Stromal cell of bone marrow (primary cell): ENCODE measurements at places on chromosomes 13 and 19.
A peak's percentile ranks its signal among the peaks of the same experiment; 100 is the strongest.

- no peak for DNase-seq
Measured at GRCh38 chr13:74264333-74264732, 130.1 kb upstream of the KLF12 start.

GRCh38 chr19:28475525-28475924 is 737.4 kb downstream of the UQCRFS1 start:
- DNase-seq, result no peak

- no peak for DNase-seq
Measured at GRCh38 chr13:93086329-93086728, 140.3 kb upstream of the GPC6 start.

DNA sequence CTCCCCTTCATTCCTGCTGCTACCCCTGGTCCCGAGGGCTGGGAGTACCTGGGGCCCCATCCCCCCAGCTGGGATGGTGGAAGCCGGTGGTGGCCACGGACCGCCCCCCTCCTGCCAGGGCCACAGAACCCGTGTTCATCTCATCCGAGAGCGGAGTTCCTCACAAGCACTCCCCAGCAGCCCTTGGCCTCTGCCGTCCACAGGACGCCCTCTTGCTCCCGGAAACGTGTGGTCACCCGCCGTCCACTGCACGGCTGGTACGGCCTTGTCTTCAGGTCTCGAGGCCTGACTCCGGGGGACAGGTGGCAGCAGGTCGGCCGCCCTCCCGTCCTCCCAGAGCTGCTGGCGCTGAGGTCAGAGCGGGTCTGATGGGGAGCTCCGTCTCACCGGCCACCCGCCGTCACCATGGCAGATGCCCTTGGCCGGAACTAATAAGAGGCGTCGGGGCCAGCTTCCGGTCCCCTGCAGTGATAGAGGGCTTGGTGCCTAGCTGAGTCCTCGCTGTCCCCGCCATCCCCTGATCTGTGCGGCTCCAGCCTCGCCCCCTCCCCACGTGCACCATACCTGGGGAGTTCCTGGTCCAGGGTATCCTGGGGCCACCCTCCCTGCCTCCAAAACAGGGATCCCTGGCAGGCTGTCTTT is 16.5 kb upstream of the CSNK1G2 start:
- no peak for DNase-seq

- no peak for DNase-seq
Measured at GRCh38 chr13:102945324-102945815, 99.5 kb downstream of the ERCC5 start.

DNA sequence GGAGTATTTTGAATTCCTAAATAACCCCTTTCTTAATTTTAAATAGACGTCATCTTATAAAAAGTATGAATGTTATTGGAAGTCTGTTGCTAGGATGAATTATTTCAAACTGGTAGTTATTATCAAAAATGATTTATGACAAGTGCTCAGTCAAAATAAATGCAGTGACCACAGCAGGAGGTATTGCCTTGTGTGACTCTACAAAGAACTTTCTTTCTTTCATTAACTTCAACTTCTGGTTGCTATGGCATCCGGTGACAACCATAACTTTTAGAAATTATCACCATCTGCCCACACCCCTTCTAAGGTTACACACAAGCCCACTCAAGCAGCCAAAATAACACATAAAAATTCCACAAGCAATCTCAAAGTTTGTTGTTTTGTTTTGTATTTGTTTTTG is 189.9 kb downstream of the DACH1 start:
- no peak for DNase-seq

DNA sequence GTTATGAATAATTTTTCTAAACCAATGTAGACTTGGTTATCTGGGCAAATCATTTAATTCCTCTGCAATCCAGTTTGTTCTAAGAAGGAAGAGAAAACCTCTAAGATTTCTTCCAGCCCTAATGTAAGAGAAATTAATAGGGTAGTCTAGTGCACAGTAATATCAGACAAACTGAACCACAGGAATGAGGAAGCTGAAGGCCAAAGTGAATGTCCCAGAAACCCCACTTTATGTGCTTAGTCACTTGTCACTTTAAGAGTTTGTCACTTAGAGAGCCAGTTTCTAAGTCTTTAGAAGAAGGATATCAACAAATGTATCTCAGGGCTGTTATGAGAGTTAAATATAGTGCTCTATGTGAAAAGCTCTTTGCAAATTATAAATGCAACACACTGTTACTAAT is 750.6 kb downstream of the DIAPH3 start:
- no peak for DNase-seq

DNA sequence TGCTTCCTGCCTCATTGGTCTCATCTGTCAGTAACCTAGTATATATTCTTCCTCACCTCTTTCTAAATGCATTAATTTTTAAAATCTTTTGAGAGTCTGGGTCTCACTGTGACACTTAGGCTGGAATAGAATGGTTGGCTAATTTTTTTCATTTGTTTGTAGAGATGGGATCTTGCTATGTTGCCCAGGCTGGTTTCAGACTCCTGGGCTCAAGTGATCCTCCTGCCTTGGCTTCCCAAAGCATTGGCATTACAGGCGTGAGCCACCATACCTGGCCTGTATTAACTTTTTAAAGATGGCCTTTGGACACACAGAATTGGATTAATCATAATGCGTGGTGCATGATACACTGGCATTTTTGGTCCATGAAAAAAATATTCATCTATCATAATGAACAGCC is 29.9 kb downstream of the SIPA1L3 start:
- no peak for DNase-seq

GRCh38 chr13:74485757-74486156 is 351.6 kb upstream of the KLF12 start:
- no peak for DNase-seq

DNA sequence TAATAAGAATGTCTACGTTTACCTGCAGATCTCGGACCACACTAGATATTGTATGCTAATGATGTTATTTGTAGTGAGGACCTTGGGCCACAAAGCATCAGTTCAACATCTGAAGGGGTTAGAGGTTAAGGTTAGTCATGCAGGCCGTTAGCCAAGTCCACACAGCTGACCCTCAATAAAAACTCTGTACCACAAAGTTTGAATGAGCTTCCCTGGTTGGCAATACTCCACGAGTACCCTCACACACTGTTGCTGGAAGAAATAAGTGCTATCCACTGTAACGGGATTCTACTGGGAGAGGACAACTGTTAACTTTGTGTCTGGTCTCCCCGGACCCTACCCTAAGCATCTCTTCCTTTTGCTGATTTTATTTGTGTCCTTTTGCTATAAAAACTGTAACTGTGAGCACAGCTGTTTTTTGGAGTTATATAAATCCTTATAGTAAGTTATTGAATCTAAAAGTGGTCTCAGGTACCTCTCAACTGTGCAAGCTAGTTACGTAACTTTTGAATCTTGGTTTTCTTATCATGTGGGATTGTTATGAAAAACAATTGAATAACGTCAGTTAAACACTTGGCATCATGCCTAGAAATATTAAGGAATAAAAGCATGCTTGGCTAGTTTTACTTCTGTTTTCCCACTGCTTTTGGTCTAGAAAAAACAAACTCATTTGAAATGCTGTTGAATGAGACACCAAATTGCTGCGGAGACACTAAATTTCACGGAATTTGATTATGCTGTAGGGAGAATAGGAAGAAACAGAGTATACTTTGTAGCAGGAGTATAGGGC is 181.5 kb downstream of the DNAJC3 start:
- DNase-seq, result peak; percentile 11

GRCh38 chr13:22102271-22102670 is 431.4 kb downstream of the FGF9 start:
- DNase-seq, result no peak

DNA sequence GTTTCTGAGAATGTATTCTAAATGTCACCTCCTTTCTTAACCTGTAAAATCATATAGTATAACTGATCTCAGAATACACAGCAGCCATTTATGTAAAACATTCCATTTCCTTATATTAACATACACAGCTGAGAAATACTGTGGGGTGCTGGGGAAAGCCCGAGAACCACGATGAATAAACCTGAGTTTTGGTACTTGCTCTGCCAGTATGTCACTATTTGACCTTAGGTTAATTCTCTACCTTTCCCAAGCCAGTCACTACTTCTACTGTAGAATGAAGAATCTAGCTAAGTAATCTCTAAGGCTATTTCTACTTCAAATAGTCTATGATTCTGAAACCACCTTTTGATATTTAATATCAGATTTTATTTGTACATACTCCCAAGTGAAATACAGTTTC is 173.7 kb downstream of the TBC1D4 start:
- DNase-seq, result no peak

GRCh38 chr13:95074820-95075219 is 226.4 kb downstream of the ABCC4 start:
- DNase-seq, result no peak
